ENCODE measurements at places on chromosomes 16 and 17. TPM values are rescaled to one million over a fixed set of nuclear protein-coding genes. Genes with fewer than 3 reads are reported as not detected.

- DNase-seq: no peak
Observed at GRCh38 chr16:76946879-76947278, 244.1 kb upstream of the MON1B start.

- no peak for DNase-seq
Observed at GRCh38 chr17:61420052-61420451, 20.4 kb downstream of the TBX2 start.

GRCh38 chr17:43784628-43785101, 4.4 kb downstream of the CFAP97D1 start:
- DNase-seq: no peak

Gene MYH13
- polyA plus RNA-seq: 0.04 TPM

DNA sequence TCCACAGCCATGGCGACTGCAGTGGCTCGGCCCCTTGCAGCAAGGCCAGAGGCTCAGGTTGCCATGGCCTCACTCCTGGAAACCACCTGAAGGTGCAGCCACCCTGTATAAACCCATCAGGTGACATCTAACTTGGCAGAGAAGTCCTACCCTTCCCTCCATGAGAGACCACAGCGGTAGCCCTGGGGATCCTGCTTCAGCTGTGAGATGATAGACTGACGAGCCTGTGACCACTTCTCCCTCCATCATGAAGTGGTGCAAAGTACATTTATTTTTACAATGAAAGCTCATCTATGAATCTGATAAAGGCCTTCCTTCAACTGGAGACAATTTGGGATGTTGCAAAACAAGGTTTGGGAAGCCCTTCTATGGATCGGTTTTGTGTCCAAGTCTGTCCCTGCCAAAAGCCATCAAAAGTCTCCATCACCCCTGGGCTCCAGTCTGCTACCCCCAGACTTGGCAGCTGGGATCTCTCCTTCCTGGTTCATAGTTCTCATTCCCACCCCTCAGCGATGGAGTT, 1.8 kb downstream of the ZACN start:
- DNase-seq: no peak

Measured in psoas muscle (tissue), 8 donors.